ENCODE measurements at places on chromosomes 3 and 15. TPM values are rescaled to one million over a fixed set of nuclear protein-coding genes. Genes with fewer than 3 reads are reported as not detected.

The FILIP1L gene
- total RNA-seq: under 0.01 TPM

The CLSTN2 gene
- 0.59 TPM for total RNA-seq

The FBXL22 gene
- total RNA-seq: 0.60 TPM

The GP5 gene
- total RNA-seq: not detected

The HRH1 gene
- total RNA-seq: 22.6 TPM

The BNC1 gene
- 8.8 TPM for total RNA-seq

The MESP2 gene
- 1.8 TPM for total RNA-seq

The DNAH1 gene
- 0.78 TPM for total RNA-seq

The CLDN16 gene
- total RNA-seq: not detected

All from RPMI7951 (cell line).